AG10803 (cell line): ENCODE measurements at places on chromosomes 1 and 21.

DNA sequence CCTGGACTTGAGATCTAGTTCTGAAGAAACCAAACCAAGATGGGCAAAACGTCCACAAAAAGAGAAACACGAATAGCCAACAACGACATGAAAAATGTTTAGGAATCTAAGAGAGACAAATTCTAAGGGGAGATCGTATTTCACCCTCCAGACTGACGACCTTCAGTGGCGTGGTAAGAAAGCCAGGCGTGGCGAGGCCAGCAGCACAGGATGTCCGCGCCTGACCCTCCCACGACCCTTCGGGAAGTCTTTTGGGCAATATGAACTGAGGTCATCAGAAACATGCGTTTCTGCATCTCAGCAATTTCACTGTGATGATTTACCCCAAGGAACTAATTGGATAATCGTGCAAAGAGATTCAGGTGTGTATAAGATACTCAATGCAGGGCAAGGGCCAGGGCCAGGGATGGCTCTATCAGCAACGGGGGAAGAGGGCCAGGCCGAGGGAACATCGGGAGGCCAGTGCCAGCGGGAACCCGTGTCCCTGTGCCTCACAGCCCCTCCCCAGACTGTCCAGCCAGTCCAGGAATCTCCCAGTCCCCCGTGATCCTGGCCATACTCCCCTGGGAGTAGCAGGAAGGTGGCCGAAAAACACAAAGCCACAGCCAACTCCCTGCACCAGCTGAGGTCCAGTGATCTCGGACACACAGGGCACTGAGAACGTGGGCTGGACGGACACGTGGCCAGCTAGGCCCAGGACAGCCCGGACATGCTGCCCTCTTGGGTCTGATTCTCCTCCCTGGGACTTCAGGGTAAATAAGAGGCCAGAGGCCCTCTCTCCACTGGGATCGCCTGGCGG, 53.6 kb upstream of the ADARB1 start:
- no peak for DNase-seq

DNA sequence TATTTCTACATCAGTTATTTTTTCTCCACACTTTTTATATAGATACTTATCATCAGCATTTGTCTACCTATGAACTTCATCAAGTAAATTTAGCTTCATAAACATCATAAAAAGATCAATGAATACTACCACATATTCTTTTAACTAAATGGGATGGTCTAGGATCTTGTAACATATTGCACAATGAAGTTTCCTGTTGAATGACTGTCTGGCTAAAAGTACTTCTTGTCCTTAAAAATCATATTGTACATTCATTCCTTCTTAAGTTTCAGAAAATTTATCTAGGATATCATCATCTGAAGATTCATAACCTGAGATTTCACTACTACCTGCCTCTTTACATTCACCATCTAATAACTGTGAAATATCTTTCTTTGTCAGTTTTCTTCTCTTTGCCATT, 69.0 kb downstream of the MAGI3 start:
- DNase-seq = no peak

DNA sequence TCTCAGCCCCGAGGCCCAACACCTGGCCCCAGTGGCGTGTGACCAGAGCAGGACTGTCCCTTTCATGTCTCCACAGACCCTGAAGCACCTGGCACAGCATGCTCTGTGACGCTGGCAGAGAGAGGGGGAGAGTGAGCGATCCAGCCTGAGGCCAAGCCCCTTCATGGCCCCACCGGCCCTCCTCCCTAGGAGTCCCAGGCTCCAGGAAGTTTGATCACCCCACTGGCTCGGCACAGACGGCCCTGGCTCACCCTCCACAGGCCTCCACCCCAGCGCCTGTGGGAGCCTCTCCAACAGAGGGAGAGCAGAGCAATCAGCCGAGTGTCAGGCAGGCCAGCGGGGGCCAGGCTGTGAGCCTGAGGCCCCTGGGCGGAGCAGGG, 11.0 kb downstream of the SH3BGRL3 start:
- DNase-seq = no peak

DNA sequence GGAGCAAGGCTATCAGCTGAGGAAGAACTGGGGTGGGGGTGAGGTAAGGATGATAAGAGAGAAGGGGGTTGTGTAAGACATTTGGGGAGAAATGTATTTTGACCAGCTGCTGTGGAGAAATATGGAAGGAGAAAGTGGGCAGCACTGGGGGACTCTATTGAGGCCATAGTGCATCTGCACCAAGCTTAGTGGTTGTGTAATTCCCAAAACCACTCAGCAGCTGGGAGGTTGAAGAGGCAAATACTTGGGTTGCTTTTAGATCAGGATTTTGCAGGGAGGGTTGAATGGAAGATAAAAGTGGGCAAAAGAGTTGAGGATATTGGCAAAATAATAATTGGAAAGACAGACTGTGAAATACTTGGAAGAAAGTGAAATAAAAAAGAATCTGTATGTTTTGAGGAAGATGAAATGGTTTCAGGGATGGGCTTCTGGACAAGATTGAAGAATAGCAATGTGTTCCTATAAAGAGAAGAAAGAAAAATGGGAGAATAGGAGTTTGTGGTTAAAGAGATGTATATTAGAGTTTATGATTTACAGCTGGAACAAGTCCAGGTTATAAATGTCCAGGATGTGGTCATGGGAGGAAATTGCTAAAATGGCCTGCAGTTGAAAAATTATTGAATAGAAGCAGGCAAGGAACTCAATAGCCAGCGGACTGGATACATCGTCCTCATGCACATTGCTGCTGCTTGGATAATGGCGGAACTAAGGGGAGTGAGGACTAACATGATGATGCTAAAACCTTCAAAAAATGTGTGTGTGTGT, 162.7 kb downstream of the DNM3 start:
- peak; percentile 24 for DNase-seq

- no peak for DNase-seq
These were observed 90.2 kb upstream of the PPM1J start for GRCh38 chr1:112805155-112805853.

GRCh38 chr1:1347663-1348419, 1.4 kb downstream of the DVL1 start:
- DNase-seq = no peak
